ENCODE measurements at places on chromosomes 1 and 21.

DNA sequence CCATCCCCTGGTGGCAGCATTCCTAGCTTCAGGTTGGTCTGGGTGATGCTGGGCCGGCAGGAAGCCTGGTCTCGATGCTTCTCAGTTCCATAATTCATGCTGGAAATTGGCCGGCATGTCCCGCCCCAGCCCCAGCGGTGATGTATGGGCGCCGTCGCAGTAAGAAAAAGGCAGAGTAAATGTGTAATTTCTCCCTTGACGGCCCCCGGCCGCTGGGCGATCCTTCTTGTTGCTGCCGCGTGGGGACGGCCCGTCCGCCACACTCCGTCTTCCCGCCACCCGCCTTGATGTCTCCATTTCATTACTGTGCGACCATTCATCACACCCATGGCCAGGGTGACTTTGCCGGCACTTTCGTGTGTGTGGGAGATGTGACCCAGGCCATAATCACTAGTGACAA lies 8.5 kb downstream of the DMAP1 start:
- DNase-seq = no peak

DNA sequence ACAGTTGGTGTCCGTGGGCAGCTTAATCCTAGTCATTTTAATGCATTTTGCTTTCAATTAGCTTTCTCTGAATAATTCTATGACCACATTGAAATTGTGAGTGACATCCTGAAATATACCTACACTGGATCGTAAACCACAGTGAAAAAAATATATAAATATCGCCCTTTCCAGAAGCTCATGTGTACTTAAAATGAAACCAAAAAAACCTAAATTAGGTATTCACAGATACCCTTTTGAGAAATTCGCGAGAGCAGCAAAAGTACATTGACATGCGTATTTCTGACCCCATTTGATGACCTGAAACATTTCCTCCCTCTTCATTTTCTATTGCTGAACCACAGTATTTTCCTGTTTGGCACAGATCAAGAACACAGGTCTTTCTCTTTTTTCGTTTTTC lies 253.8 kb downstream of the LTN1 start:
- DNase-seq = no peak

DNA sequence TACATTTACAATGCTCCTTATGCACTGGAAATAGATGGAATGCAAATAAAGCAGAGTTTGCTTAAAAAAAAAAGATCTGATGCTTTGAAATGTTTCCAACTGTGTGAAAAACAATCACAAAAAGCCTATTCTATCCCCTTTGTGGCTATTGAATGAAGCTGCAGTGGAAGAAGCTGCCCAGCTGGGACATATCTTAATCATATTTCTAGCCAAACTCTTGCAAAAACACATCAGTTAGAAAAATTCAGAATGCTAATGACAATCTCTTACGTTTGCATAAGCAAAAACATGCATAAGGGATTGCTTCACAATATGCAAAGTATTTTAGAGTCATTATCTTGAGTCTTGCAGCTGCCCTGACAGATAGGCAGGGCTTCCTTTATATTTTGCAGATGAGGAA lies 526.4 kb upstream of the USP24 start:
- no peak for DNase-seq

DNA sequence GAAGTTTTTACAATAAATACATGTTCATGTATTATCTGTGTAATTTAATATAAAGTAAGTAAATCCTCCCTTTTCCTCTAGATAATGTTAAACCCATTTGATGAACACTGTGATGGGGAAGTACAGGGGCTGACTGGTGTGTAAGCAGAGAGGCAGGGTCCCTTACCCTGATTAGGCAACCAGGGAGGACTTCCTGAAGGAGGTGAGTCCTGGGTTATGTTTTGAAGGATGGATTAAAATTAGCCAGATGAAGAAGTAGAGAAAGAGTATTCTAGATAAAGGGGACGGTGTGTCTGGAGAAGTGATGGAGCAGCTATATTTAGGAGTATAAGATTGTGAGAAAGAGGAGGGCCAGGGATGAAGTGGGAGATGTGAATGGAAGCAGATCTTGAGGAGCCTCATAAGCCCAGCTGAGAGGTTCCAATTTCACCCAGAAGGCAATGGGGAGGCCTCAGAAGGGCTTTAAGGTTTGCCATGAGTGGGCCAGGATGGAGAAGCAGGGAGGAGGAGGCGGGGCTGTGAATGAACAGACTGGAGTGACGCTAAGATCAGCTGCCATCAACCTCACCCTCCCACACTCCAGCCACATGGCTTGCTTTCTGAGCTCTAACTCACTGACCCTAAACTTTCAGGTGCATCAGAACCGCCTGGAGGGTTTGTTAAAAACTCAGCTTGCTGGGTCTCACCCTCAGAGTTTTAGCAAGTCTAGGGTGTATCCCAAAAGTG lies 30.9 kb upstream of the ID3 start:
- DNase-seq = peak; percentile 11

DNA sequence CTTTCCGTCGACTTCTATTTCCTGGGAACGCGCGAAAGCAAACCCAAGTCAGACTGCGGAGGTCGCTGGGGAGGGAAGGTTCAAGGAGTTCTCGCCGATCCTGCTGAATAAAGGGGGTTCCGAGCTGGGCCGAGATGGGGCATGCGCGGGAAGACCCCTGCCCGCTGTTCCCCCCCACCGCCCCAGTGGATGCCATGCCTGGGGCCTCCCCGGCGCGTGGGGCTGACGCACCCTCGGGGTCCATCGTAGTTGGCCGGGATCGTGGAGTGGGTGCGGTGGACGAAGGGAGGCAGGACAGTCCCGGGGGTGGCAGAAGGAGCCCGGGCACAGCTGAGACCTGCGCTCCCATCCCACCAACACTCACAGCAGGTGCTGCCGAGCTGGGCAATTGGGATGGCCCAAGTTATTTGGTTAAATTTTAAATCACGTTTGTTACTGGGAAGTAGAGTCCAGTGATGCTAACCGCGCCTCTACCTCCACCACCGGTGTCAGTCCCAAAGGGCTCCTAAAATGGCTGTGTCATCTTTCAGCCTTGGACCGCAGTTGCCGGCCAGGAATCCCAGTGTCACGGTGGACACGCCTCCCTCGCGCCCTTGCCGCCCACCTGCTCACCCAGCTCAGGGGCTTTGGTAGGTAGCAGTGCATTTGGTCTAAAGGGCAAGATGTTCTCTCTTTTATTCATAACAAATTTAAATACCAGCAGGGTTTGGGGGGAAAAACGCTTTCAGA lies 801 bp downstream of the MX1 start:
- DNase-seq = no peak

DNA sequence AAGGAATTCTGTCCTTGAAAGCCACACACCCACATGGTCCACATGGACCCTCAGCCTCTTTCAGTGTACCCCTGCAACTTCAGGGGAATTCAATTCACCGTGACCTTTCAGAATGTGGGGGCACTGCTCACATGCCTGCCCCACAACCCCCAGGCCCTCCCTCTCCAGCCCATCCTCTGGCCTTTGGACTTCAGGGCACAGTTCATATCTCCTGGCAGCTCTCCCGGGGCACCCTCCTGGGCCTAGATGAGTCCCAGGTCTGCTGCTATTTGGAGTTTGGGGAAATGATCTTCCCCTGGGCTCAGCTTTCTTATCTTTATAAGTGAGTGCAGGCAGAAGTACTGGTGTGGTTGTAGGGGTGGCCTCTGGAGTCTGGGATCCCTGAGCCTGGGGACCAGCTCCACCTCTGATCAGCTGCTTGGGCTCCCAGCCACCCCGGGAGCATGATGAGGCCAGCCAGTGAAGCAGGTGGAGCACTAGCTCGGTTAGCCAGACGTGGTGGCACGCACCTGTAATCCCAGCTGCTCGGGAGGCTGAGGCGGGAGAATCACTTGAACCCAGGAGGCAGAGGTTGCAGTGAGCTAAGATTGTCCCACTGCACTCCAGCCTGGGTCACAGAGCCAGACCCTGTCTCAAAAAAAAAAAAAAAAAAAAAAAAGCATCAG lies 15.8 kb downstream of the C1orf167 start:
- no peak for DNase-seq

GRCh38 chr21:45522986-45523385 lies 19.3 kb downstream of the SLC19A1 start:
- no peak for DNase-seq

DNA sequence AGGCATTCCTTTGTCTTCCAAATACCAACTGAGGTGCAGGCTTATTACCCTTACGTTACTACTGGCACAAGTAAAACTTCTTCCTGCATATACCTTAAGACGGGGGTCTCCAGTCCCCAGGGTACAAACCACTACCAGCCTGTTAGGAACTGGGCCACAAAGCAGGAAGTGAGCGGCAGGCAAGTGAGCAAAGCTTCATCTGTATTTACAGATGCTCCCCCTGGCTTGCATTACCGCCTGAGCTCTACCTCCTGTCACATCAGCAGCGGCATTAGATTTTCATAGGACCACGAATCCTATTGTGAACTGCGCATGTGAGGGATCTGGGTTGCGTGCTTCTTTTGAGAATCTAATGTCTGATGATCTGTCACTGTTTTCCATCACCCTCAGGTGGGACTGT lies 113.1 kb downstream of the SLC45A1 start:
- peak; percentile 39 for DNase-seq

- DNase-seq = no peak
Observed at GRCh38 chr1:37915476-37916093, 31.3 kb downstream of the INPP5B start.

DNA sequence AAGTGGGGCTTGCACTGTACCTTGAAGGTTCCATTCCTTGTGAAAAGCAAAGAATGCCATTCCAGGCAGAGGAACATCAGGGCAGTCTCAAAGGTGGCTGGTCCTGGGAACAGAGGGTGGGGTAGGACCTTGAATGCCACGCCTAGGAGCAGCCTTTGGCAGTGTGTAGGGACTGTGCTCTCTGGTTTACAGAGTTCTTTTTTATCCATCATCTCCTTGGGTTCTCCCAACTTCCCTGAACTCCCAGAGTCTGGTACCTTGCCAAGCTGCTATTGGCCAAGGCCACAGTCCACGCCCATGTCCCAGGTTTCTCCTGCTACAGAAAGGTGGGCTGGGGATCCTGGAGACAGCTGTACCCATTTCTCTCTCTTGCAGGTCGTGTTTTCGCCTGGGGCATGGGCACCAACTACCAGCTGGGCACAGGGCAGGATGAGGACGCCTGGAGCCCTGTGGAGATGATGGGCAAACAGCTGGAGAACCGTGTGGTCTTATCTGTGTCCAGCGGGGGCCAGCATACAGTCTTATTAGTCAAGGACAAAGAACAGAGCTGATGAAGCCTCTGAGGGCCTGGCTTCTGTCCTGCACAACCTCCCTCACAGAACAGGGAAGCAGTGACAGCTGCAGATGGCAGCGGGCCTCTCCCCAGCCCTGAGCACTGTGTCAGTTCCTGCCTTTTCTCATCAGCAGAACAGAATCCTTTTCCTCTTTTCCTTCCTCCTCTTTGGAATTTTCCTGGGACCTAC lies 15.3 kb upstream of the TRNAU1AP start:
- DNase-seq = no peak

- no peak for DNase-seq
Observed at GRCh38 chr1:67393737-67394136, 36.5 kb downstream of the SERBP1 start.

DNA sequence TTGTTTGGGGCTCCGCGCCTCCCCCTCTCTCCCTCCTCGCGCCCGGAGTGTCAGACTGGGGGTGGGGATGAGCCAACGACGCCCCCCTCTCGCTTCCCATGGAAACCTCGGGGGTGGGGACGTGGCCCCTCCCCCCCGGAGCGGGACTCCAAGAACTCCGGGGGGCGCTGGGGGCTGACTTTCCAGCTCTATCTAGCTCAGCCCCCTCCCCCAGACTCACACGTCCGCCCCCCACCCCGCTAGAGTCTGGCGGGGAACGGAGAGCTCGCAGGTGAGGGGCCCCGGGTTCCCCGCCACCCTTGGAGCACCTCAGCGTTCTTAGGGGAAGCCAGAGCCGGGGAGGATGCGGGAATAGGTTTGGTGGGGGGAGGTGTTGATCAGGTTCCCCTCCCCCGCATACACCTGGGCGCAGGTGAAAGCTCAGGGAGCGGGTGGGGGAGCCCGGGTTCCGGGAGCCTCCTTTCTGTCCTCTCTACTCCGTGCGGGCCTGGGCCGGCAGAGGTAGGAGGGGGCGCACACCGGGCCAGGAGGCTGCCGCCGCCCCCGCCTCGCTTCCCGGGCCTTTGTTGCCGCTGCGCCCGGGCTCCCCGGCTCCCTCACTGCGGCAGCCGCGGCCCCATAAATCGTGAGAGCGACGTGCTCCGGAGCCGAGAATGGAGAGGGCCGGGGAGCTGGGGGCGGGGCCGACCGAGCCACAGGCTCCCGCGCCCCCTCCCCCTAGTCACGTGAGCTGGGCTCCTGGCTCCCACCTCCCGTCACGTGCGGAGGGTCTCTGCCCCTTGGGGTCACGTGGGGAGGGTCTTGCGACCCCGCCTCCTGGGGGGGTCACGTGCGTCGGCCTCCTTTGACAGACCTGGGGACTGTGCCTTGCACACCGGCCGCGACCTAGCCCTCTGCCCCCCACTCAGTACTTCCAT lies 1.9 kb downstream of the EFNA3 start:
- DNase-seq = no peak

DNA sequence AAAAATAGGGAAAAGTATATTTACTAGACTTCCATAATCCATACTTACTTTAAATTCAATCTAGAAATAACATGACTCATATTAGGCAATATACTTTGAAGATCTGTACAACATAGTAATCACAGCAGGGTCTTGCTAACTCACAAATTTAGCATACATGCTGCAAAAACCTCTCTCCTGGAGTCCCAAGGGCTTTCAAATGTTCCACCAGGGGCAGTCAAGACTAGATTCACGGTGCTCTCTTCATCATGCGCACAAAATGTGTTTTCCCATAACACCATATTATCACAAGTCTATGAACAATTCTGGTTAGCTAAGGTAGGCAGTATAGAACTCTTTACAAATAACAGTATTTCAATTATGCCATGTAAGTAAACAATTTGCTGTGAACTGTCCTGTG lies 45.8 kb downstream of the SSX2IP start:
- no peak for DNase-seq

DNA sequence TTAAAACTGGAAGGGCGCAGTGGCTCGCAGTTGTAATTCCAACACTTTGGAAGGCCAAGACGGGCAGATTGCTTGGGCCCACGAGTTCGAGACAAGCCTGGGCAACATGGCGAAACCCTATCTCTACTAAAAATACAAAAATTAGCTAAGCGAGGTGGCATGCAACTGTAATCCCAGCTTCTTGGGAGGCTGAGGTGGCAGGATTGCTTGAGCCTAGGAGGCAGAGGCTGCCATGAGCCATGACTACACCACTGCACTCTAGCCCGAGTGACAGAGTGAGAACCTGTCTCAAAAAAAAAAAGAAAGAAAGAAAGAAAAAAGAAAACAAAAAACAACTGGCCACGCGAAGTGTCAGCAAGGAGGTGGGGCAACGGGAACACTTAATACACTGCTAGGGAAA lies 6.3 kb downstream of the UBE2G2 start:
- DNase-seq = no peak

- DNase-seq = no peak
Observed at GRCh38 chr1:109249654-109250401, 489 bp downstream of the CELSR2 start.

- DNase-seq = no peak
Observed at GRCh38 chr1:97209381-97209957, 487.9 kb downstream of the PTBP2 start.

GRCh38 chr1:60280819-60281218 lies 207.2 kb upstream of the C1orf87 start:
- no peak for DNase-seq

GRCh38 chr21:44392185-44392584 lies 38.8 kb downstream of the TRPM2 start:
- no peak for DNase-seq

All from CD14-positive monocyte (primary cell).